ENCODE measurements at places on chromosomes 7 and 10.

DNA sequence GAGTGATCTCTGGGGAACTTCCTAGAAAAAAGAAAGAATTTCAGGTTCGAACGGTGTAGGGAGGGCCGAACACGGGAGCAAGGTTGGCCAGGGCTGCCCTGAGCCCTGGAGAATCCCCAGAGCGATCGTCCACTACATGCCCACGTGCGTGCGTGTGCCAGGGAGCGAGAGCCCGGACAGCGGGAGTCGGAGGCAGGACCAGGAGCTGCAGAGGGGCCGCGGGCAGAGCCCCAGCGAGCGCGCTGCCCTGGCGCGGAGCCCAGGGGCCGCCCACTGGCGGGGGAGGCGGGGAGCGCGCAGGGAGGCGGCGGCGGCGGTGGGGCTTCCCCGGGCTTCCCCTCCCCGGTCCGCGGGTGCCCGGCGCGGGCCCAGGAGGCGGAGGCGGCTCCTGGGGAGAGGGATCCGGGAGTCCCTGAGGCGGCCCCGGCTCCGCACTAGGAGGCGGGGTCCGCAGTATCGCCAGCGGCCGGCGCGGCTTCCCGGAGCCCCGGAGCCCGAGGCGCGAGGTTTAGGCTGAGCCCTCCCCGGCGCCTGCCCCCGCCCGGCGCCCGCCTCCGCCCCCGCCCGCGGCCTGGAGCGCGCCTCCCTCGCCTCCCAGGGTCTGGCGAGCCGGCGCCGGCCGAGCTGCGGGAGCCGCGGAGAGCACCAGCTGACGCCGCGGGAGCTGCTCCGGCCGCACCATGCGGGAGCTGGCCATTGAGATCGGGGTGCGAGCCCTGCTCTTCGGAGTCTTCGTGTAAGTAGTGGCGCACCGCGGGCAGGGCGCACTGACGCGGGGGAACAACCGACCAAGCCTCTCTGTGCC, at the start of gene PLPP4:
TSS of gene PLPP4 (plus strand) at position 602 of the 805 bp plus-strand sequence. CDS start at position 681, 79 bp downstream.
- no peak for DNase-seq

DNA sequence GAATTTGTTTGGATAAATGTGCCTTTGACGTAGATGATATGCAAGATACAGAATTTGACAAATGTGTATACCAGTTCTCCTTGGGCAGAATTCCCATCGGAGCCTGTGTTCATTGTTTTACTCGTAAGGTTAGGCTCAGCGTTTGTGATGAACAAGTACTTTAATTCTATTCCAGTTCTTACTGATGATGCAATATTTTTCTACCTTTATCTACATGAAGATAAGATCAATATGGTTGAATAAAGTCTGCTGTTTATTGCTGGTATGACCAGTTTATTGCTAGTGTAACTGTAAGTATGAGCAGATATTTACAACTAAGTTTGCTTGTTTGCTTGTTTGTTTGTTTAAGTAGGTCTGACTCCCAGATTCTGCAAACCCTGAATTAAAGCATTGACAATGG, 145.4 kb upstream of the ADARB2 start:
- DNase-seq, result no peak

- peak; percentile 42 for DNase-seq
These were observed 151.6 kb downstream of the CACNA2D1 start for GRCh38 chr7:82291931-82292330.

DNA sequence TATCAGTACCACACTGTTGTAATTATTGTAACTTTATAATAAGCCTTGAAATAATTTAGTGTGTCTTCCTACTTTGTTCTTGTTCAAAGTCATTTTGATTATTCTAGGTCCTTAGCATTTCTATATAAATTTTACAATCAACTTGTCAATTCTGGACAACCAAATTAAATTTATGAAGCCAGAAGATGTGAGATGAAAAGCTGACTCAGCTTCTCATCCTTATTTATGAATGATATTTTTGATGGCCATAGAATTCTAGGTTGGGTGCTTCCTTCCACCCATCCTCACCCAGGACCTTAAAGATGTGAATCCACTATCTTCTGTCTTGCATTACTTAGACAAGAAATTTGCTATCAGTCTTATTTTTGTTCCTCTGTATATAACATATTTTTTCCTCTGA, 261.1 kb downstream of the GFRA1 start:
- DNase-seq, result no peak

- DNase-seq, result no peak
These were observed 759.4 kb downstream of the GRID1 start for GRCh38 chr10:85607043-85607695.

- DNase-seq, result no peak
These were observed 5.5 kb upstream of the LAMB4 start for GRCh38 chr7:108135446-108136190.

- DNase-seq, result no peak
These were observed 35.7 kb downstream of the CBX3 start for GRCh38 chr7:26237035-26237807.

- peak; percentile 79 for DNase-seq
These were observed 264.0 kb downstream of the ARL4A start for GRCh38 chr7:12951397-12951801.

DNA sequence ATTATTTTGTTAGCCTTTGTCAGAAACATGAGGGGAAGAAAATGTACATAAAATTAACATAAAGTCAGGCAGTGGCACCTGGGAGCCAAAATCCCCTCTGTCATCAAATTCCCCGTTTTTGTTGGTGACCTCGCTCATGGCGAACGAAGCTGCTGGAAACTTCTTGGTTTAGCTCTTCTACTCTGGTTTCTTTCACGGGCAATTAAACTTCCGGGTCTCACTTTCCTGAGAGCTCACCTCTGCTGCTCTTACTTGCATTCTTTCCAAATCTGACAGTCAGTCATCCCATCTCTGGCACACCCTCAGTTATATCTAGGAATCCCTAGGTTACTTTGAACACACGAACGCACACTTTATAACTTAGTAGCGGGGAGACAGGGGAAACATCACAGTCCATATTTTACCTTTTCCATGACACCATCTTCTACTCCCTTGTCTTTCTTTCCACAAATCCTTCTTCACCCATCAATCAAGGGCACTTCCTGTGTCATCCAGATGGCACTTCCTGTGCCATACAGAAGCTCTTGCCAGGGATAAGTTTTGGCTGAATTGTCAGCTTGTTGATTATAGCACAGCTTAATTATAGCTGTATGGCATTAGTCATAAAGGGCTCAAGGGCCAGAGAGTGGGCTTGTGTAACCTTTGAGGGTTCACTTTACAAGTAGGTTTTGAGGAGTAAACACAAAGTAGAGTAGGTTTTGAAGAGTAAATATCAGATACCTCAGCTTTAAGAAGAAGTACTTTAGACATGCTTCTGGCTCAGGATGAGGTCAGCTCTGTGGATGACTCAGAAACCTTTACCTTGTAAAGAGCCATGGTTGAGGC, 105.1 kb downstream of the GATA3 start:
- no peak for DNase-seq

DNA sequence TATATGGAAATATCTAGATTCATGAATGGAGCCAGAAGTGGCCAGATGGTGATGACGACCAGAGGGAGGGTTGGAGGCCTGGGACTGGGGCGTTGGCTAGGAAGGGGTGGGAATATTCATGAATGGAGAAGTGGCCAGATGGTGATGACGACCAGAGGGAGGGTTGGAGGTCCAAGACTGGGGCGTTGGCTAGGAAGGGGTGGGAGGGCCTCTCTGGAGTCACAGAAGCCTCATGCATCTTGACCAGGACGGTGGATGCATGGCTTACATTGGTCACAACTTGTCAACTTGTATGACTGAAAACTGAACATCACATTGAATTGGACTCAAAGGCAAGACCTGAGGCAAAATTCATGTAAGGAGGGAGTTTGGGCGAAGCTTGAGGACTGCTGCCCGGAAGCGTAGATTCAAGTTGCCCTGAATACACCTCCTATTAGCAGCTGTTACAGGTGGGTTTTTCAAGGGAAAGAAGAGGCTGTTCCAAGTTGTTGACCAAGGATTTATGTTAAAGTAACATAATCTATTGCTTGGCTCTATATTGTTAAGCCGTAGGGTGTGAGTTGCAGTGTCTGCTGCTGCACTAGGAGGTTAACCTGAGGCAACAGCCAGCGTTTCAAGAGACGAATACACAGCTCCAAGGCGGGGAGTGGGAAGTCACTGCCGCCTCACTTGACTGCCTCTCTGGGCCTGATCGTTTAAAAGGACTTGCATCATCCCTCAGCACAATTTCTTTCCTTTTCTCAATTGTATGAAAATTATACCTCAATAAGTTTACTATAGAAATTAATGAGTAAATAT, 55.1 kb upstream of the FAM20C start:
- no peak for DNase-seq

- peak; percentile 31 for DNase-seq
These were observed 69.2 kb downstream of the ARMC3 start for GRCh38 chr10:22997096-22997495.

DNA sequence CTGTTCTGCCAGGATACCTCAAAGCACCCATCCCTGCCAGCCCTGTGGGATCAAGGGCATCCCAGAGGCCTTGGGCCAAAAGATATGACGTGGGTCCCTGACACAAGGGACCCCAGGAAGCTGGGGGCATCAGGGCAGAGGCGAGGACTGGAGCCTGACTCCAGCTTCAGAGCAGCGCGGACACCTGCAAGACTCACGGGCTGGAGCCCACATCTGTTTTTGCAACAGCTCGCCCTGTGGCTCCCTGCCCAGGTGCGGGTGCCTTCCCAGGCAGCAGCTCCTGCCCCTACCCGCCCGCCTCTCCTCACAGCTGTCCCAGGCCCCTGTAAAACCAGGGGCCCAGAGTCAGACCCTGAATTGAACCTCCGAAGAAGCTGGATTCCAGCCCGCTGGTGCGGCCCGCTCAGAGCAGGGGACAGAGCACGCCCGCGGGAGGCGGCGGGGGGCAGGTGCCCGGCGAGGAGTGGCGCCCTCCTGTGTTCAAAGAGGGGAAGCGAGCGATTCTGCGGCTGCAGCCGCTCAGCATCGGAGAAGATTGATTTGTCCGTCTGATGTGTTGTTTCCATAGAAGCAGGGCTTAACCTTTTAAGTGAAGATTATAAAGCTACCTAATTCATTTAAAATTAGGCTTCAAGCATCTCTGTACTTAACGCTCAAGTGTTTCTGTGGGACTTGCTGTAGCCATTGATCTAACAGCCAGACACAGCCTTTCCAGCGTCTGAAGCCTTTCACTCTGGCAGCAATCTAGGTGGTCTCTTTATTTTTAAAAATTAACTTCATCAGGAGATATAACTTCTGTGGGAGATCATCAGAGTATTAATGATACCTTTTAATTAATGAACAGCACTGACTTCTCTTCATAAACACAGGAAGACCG, 88.4 kb downstream of the BEND7 start:
- DNase-seq, result peak; percentile 17

GRCh38 chr10:20237091-20237570, 420.9 kb downstream of the PLXDC2 start:
- DNase-seq, result no peak

- DNase-seq, result no peak
These were observed 53.5 kb downstream of the DENND11 start for GRCh38 chr7:141648276-141649114.

- no peak for DNase-seq
These were observed 239.5 kb downstream of the REEP3 start for GRCh38 chr10:63760708-63761047.

GRCh38 chr10:35889971-35890675, 248.0 kb upstream of the FZD8 start:
- no peak for DNase-seq

GRCh38 chr10:114458955-114459354, 54.7 kb upstream of the AFAP1L2 start:
- no peak for DNase-seq

DNA sequence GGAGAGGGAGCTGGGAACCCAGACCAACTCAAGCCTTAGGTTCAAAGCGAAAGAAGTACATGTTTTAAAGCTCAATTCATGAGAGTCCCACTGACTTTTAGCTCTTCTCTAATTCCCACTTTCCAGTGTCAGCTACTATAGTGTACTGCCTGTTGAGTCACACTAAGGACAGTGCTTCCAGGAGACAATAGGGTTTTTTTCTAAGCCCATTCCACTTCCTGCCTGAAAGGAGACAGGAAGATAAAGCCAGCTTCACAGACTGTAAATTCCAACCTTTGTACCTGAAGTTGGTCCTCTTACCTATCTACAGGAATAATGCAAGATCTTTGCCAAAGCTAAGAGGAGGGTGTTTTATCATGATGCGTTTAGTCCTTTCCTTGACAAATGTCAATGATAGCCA, 4.4 kb downstream of the MSRB2 start:
- no peak for DNase-seq

DNA sequence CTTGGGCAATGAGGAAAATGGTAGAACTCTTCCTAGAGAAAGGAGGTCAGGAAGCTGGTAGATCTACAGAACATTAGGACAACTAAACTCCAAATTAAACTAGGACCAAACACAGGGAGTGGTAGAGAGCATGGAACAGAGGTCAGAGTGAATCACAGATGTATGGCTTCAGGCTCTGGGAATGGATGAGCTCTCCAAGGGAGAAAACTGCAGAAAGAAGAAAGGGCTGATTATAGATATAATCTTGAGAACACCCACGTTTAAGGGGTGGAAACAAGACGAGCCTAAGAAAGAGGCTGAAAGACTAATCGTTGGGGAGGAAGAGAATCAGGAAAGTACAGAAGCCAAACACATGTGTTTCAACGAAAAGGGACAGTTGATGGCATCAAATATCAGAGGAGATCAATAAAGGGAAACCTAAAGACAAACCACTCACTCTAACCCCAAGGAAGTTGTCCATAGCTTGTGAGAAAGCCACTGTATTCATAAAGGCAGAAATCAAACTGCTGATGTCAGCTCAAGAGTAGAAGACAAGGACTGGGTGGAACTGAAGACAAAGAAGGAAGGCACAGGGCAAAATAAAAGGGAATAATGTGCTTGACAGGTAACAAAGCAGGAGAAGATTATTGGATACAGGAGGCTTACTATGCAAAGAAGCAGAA, 41.4 kb downstream of the NUDCD3 start:
- peak; percentile 15 for DNase-seq

- no peak for DNase-seq
These were observed 72.5 kb upstream of the AGR3 start for GRCh38 chr7:16954321-16954720.

DNA sequence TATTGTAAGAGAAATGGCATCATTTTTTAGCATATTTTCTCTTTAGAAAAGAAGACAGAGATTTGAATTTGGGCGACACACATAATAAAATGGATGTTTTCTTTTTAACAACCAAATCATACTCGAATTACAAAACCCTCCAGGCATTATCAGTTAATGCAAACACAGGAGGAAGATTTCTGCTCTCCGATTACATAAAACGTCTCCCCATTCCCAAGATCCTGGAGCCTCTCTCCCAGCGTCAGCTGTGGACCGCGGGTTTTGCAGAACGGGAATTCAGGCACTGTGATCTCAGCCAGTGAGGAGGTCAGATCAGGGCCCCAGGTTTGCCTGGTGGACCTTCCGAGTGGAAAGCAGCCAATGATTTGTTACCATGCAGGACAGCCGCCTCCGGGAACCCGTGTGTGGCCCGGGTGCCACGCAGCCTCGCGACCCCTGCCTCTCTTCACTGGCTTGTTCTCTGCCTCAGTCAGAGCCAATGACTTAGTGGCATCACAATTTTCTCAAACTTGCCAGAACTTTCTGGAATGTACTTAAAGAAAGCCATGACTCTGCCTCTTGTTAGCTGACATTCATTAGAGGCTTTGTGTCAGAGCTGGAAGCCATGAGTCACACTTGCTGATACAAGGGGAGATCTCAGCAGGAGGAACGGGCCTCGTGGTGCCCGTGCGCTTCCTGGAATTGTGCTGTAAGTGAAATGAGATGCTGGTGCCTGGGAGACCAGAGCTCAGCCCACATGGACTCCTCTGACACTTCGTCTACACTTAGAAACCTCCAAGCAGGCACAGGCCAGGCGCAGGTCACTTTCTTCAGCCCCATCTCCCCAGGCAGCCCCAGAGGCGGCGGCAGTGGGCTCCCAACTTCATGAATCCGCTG, 246.1 kb downstream of the KLF6 start:
- DNase-seq, result peak; percentile 80

GRCh38 chr7:30331338-30331737, 46.9 kb downstream of the ZNRF2 start:
- DNase-seq, result no peak

GRCh38 chr7:29922921-29923700, 66.5 kb downstream of the SCRN1 start:
- DNase-seq, result no peak

Data from HCEC 1CT (cell line).